NCI-H1436 treated with DMSO at 0.1 percent for 48 hours (cell line): ENCODE measurements at places on chromosomes 1 and 21.

DNA sequence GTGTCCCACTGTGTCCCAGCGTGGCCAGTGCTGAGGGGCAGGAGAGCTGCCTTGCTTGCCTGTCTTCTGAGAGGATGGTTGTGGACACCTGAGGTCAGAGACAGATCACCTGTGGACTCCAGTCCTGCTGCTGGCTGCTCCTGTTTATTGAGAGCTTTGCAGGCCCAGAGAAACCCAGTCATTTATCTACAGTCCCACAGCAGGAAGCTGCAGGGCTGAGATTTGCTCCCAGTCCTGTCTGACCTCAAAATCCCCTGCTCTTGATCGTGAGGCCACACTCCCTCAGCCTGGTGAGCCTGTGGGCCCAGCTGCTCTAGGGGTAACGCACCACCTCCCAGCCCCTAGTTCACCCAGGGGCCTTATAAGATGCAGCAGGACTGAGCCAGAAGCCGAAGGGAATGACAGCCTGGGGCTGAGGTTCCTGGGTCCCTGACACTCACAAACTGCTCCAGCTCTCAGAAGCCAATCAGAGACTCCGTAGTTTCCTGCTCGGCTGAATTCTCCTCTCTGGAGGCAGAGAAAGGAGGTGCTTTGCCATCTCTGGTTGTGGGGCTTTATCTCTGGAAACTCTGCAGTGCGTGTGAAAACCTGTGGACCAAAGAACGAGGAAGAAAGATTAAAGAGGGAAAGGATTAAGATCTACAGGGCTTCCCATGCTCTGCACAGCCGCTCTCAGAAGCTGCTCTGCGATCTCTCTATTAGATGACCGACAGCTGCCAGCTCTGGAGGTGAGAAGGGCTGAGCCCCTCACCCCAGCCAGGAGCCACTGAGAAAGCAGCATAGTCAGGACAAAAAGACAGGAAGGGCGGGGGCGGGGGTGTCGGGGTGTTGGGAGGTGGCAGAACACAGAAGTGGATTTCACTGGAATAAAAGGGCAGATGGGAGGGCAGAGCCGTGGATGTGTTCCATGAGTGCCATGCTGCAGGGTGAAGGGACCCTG is 39.1 kb downstream of the UBIAD1 start:
- no peak for DNase-seq

DNA sequence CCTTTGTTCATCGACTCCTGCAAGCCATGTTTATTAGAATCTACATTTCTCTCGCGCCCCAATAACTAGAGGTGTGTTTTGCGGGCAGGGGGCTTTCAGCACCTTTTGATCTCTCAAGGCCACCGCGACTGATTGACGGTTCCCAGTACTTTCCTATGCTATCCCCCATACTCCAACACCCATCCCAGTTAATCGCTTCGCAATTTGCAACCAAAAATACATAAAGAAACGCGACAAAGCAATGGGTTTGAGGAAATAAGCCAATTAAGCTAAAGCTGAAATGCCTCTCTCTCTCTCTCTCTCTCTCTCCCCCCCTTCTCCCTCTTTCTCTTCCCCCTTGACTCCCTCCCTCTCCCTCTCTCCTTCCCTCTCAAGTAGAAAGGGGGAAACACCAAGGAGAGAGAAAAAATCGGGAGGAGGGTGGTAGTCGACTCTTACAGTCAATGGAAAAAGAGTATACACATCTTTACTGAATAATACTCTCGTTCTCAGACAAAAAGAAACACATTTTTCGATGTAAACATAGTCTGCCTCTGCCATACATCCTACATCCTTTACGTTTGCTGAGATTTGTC is 128.0 kb upstream of the DPYD start:
- no peak for DNase-seq

- DNase-seq, result no peak
Measured at GRCh38 chr1:61950418-61950817, 208.1 kb downstream of the PATJ start.

GRCh38 chr1:112267929-112268328 is 128.1 kb upstream of the CTTNBP2NL start:
- no peak for DNase-seq

DNA sequence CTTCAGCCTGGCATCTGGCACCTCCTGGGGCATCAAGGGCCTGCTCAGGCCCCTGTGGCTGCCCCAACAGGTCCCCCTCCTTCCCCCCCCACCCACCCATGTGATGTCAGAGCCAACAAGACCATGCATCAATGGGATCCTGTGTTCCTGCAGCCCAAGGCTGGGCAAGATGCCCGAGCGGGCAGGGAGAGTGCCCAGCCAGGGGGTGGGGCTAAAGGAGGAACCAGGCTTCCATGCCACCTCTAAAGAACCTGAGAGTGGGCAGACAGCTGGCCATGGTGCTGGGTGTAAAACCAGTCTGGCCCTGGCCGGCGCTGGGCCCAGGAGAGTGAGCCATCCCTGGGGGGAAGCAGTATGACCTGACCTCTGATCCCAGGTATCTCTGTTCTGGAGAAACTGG is 7.6 kb downstream of the COL16A1 start:
- no peak for DNase-seq

GRCh38 chr1:153390938-153391710 is at the start of gene S100A8:
TSS of gene S100A8 (minus strand) at chr1:153391073. CDS start at chr1:153390535, 538 bp downstream.
- no peak for DNase-seq

DNA sequence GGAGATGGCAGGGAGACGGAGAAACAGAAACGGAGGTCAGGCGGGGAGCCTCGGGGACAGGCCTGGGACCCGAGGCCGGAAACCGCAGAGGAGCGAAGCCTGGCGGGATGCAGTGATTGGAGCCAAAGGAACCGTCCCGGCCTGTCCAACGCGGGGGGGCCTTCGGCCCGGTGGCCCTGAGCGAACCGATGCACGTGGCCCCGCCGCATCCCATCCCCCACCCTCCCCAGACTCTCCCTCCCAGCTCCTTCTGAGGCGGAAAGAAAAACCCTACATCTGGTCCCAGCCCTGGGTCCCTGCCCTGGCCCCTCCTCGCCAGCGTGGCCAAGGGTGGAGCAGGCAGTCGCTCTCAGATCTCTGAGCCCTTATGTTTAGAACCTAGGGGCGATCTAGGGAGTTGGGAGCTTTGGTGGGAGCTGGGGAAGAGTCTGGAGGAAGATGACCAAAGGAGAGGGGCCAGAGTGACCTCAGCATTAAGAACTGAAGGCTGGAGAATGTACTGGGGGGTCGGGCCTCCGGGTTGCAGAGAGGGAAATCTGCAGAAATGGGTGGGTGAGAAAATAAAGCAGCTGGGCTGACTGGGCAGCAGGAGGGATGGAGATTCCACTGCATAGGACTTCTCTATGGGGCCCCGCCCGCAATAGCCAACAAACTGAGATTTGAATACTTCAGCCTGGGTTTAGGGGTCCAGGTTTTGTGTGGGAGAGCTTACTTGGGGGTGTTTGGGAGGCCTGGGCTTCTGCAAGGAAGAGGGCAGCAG is 1.5 kb upstream of the CRABP2 start:
- no peak for DNase-seq
